ENCODE measurements at places on chromosomes 7 and 10. TPM values are rescaled to one million over a fixed set of nuclear protein-coding genes. Genes with fewer than 3 reads are reported as not detected.
A peak's percentile ranks its signal among the peaks of the same experiment; 100 is the strongest.

GRCh38 chr7:130148561-130148960 lies 56.6 kb downstream of the TMEM209 start:
- no peaks in the 10 kb centered on the region for H3K36me3 ChIP-seq
- peak overlapping the region; percentile 61 for H3K27ac ChIP-seq
- no peaks in the 10 kb centered on the region for H3K27me3 ChIP-seq
- H3K4me3 ChIP-seq = no peak overlapping the region
- no peak for DNase-seq
- H3K4me1 ChIP-seq = peaks cover 46% of the 10 kb centered on the region

DNA sequence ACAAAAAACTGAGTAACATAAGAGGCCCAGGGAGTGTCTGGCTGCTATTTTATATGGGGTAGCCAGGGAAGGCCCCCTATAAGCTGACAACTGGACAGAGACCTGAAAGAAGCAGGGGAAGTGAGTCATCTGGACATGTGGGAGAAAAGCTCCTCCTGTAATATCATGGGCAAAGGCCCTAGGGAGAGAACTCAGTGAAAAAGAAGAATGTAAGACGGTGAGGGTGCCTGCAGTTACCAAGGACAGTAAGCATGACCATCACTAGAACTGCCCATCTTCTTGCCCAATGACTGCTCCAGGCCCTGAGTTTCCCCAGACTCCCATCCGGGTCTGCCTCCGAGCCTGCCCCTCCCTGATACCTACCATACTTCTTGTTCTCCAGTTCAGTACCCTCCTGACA lies 2.3 kb downstream of the ELMO1 start:
- DNase-seq = no peak
- peak overlapping the region; percentile 85 for H3K4me3 ChIP-seq
- peaks cover 31% of the 10 kb centered on the region for H3K36me3 ChIP-seq
- peaks cover 41% of the 10 kb centered on the region for H3K4me1 ChIP-seq
- peak overlapping the region; percentile 99 for H3K27ac ChIP-seq

DNA sequence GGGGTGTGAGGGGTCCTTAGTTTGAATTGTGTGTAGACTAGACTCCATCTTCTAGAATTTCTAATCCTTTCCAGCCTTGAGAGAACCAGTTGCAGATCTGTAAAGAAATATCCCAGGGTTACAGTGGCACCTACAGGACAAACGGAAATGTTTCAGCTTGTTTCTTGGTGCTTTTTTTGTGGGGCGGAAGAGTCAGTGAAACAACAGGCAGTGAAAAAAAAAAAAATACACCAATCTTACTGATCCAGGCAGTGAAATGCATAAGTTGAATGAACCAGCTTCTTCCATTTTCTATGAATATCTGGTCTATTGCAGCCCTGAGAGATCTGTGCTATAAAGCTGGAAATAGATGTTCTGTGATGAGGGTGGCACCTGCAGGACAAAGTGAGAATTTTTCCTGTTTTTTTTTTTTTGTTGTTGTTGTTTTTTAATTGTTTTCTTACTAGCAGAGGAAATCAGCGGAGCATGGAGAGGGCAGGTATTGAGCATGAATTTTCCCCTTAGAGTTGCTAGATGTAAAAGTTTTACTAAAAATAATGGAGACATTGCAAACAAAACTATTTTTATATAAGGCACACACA lies 81.9 kb upstream of the DYNC1I1 start:
- peak overlapping the region; percentile 29 for H3K4me3 ChIP-seq
- H3K4me1 ChIP-seq = peaks cover 9% of the 10 kb centered on the region
- peaks cover 9% of the 10 kb centered on the region for H3K27me3 ChIP-seq
- DNase-seq = peak; percentile 56

DNA sequence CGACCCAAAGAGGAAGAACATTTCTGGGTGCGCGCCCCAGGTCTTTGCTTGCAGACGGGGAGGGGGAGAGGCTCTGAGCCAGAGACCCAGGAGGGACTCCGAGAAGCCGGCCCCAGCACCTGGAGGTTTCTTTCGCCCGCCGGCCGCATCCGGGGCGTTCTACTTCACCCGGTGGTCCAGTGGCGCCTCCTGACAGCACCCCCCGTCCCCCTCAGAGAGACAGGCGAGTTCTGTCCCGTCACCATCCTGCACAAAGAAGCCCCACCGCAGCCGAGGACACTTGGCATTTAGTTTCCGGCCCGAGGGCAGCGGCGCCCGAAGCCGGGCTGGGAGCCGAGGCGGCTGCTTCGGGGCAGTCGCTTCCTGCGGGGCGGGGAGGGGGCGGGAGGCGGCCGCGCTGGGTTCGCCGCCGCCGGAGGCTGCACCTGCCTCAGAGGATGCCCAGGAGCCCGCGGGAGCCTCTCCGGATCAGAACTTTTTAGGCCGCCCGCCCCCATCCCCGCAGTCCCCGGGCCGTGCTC lies at the start of gene TMEM178B:
TSS of gene TMEM178B (plus strand) at position 424 of the 521 bp plus-strand sequence.
- peaks cover 4% of the 10 kb centered on the region for H3K36me3 ChIP-seq
- no peak within 1 kb of the TSS for H3K27ac ChIP-seq
- peaks cover 28% of the 10 kb centered on the region for H3K4me1 ChIP-seq
- no peak for DNase-seq
- H3K4me3 ChIP-seq = peak within 1 kb of the TSS; percentile 86
- peaks cover 31% of the 10 kb centered on the region for H3K27me3 ChIP-seq

- no peak overlapping the region for H3K27ac ChIP-seq
- H3K36me3 ChIP-seq = no peaks in the 10 kb centered on the region
- no peaks in the 10 kb centered on the region for H3K4me1 ChIP-seq
- no peak overlapping the region for H3K4me3 ChIP-seq
- no peak for DNase-seq
- H3K27me3 ChIP-seq = peaks cover 10% of the 10 kb centered on the region
Measured at GRCh38 chr7:156556083-156556482, 84.5 kb upstream of the RNF32 start.

ITPRID1 gene
- polyA plus RNA-seq = not detected

ZNF107 gene
- polyA plus RNA-seq = 13.6 TPM

TMEM140 gene
- 28.3 TPM for polyA plus RNA-seq

DNA sequence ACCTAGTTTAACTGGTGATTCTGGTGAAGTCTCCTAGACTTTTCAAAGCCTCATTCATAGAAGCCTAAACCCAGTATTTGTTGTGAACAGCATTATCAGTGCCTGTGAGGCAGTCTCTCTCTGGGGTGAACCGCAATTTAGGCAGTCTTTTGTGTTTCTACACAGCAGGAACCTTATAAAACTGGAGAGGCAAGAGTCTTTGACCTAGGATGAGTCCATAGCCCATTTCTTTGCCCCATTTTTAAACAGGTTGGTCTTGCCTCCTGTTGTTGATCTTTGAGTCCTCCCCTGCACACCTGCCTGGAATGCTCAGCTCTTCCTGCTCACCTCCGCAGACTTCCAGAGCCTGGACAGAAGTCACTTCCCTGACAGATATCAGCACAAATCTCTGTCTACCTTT lies 51.2 kb upstream of the NRP1 start:
- H3K27me3 ChIP-seq = peaks cover 6% of the 10 kb centered on the region
- no peak overlapping the region for H3K27ac ChIP-seq
- H3K36me3 ChIP-seq = no peaks in the 10 kb centered on the region
- no peak overlapping the region for H3K4me3 ChIP-seq

DNA sequence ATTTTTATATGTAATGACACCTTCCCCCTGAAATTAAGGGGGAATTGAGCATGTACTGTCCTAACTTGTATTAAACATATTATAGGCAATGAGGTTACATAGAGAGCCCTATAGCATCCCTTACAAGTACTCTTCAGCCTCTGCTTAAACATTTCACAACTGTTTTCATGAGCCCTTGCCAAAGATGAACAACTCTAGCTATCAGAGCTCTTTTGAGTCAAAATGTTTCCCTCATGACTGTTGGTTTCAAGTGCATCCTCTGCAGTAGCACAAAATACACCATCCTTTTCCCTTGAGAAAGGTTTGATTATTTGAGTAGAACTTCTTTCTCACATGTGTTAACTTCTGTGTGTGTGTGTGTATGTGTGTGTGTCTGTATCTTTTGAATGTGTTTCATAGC lies 1157.6 kb upstream of the CELF2 start:
- H3K27ac ChIP-seq = no peak overlapping the region
- no peaks in the 10 kb centered on the region for H3K27me3 ChIP-seq
- DNase-seq = no peak
- no peaks in the 10 kb centered on the region for H3K4me1 ChIP-seq
- no peaks in the 10 kb centered on the region for H3K36me3 ChIP-seq

NOLC1 gene
- polyA plus RNA-seq = 50.8 TPM

SEMA3C gene
- not detected for polyA plus RNA-seq

GRCh38 chr10:86642499-86642898 lies 11.8 kb upstream of the OPN4 start:
- no peaks in the 10 kb centered on the region for H3K36me3 ChIP-seq
- H3K4me1 ChIP-seq = peaks cover 7% of the 10 kb centered on the region
- H3K27ac ChIP-seq = no peak overlapping the region
- no peak overlapping the region for H3K4me3 ChIP-seq

DNA sequence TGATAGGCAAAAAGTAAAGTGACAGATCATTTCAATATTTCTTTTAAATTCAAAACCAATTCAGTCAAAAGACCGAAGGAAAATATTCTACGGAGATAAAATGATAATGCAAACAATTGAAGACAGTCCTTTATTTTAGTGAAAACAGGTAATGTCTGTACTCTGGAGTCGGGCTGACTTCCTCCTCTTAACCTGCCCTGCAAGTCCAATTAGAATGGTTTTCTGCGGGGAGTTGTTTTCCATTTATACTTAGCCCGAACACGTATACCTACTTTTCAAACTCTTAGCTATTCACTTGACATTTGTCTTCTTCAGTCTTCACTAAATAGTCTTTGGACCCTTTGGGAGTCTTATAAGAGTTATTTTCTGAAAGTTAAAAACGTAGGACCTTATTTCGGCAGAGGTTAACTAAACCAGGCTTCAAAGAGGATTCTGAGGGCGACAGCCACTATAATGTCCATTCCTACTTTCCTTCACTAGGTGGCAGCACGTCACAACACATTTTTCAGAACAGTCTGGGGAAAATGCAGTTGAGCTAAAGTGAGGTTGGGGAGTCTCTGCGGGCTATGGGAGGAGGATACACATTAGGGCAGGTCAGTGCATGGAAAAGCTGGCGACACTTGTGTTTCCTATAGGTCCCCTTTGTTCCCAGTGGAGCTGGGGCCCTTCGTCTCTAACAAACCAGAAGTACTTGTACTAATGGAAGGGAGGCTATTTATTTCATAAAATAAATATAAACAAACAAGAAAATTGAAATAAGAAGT lies 472.0 kb downstream of the KCNMA1 start:
- peaks cover 33% of the 10 kb centered on the region for H3K27me3 ChIP-seq
- H3K4me1 ChIP-seq = no peaks in the 10 kb centered on the region
- peak; percentile 14 for DNase-seq
- no peak overlapping the region for H3K27ac ChIP-seq
- no peaks in the 10 kb centered on the region for H3K36me3 ChIP-seq

GRCh38 chr10:77539147-77539935 lies 98.3 kb downstream of the KCNMA1 start:
- peaks cover 6% of the 10 kb centered on the region for H3K27me3 ChIP-seq
- peaks cover 4% of the 10 kb centered on the region for H3K36me3 ChIP-seq
- no peak overlapping the region for H3K4me3 ChIP-seq
- DNase-seq = no peak
- H3K27ac ChIP-seq = no peak overlapping the region

All from naive B cell (primary cell).